ENCODE measurements at places on chromosomes 4 and X.

DNA sequence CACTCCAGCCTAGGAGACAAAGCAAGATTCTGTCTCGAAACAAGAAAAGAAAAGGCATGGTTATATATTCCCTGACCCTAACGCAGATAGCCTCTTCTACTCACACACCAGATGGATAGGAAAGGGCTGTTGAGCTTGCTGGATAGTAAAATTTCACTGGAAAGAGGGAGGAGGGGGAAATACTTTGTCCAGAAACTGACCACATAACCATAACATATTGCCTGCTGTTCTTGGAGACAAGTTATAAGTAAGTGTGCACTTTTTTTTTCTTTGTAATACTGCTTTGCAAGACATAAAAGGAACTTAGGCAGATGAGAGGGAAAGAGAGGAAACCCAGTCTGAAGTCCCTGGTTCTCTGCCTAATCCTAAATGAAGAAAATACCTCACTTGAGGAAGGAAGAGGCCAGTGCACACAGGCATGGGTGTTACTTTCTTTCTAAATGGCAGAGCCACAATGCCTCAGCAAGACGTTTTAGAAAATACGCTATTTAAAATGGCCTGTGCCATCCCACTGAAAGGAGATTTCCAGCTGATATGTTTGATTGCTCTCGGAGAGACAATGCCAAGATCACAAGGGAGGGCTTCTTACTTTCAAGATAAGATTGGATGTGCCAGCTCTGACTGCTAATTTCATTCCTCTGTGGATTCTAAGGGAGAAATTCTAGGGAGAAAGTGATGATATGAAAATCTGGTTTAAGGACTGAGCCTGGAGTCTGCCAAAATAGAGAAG is 140.6 kb downstream of the DCTD start:
- no peak for DNase-seq

- DNase-seq, result no peak
Measured at GRCh38 chr4:155795991-155796390, 37.2 kb downstream of the GUCY1B1 start.

GRCh38 chr4:2256781-2257191 is 5.1 kb downstream of the MXD4 start:
- DNase-seq, result no peak

DNA sequence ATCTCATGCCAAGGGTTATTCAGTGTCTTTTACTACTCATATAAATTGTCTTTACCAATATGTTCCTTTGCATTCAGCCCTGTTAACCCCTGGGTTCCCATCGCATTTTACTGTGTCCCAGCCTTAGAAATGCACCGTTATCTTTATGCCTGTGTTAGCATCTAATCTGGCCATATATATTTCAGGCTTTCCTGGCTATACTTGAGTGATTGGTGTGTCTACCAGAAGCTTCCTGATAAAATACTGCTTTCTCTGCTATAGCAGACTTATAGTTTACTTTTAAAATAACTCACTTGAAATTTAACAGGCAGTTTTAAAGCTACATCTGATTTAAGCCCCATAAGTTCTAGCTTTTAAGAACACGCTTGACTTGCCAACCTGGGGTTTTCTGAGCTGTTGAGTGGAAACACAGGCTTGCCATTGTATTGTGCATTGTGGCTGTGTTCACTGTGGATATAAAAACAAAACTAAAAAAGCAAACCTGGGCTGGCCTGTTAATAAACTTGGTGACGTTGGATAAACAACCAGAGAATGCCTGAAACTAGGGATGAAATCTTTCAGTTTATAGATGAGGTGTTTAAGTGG is 185.3 kb upstream of the TAPT1 start:
- no peak for DNase-seq

DNA sequence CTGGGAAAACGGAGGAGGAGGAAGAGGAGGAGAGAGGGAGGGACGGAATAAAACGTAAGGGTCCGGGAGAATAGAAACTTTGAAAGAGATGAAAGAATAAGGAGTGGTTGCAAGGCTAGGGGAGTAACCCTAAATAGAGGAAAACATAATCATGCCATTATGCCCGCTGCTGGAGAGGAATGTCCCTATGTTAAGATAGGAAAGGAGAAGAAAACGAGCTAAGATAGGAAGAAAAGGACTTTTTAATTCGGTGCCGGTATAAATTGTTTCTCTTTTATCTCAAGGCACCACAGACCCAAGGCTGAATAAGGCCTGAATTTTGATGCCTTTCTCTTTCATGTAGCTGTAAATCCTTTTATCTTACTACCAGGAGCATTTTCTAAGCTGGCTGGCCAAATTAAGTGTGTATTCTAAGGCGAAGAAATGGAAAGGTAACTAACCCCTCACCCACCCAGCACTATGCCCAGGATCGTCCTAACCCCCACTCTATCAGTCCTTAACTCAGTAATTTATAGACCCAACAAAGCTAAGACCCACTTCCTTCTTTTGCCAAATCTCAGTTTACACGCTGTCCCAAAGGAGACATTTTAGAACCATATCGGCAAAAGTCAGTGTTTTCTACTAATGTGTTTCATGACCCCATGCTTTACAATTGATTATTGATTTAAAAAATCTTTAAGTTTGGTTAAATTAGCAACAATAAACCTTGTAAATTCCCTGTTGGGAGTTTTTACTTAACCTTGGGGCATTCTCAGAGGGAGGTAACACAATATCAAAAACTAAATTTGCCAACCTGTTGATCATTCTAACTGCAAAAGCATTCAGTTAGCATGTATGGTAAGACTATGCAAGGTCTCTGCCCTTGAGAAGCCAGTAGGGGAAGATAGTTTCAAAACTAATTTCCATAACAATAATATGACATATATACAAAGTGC is 1.1 kb upstream of the CUL4B start:
- DNase-seq, result no peak

DNA sequence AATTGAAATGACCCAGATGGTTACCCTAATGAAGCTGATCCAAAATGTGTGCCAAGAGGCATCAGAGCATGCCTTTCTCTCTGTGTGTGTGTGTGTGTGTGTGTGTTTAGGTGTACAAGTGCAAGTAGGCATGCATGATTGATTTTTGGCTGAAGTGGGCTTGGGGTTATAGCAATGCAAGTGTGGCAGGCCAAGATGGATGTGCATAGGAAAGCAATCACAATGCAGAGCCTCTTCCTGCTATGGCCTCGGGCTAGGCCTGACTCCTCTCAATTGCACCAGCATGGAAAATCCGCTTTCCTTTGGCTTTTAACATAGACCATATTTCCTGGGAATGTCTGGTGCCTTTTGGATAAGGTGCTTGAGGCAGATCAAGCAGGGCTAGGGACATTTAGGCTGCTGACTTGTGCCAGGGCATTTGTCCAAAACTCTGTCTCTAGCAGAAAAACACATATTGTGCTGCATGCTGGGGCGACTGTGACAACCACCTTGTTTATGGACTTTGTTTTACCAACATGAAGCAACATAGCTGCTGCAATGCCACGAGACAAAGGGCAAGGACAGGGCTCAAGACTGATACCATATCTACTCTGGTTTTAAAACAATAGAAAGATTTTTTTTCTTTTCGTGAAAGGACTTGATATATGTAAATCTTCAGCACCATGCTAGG is 395.7 kb downstream of the RAPGEF2 start:
- no peak for DNase-seq

DNA sequence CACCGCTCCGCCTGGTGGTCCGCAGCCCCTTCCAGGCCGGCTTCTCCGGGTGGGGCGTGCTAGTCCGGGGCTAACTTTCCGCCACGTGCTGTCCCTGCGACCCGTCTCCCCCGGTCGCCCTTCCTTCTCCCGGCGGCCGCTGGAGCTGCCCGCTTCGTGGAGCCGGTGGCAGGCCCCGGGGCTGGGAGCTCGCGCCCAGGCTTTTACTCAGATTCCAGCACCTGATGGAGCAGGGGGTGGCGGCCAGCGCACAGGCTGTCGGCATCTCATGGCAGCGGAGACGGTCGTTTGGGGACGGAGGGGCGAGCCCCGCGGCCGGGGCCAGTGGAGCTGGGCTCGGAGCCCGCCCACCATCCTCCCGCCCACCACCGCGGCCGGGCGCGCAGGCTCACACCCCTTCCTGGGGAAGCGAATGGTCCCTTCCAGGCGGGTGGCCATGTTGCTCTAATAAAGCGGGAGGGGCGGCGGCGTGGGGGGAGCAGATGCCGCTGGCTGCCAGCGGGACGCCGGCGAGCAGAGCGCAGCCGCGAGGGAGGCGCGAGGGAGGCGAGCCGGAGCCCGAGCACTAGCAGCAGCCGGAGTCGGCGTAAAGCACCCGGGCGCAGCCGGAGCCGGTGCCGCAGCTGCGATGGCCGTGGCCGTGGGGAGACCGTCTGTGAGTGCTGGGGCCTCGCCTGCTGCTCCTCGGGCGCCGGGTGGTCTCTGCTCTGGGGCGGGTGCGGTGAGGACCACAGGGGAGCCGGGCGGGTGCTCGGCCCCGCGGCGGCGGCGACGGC is at the start of gene SEPTIN11:
TSS of gene SEPTIN11 (plus strand) at position 477 of the 776 bp plus-strand sequence. CDS start at position 629, 152 bp downstream.
- DNase-seq, result peak; percentile 83

GRCh38 chr4:123409334-123409733 is 12.7 kb downstream of the SPRY1 start:
- DNase-seq, result no peak

Data from activated gamma-delta T cell treated with Interleukin-2 at 50 U/mL for 16 hours (primary cell).